ENCODE measurements at places on chromosomes 1 and 21. TPM values are rescaled to one million over a fixed set of nuclear protein-coding genes. Genes with fewer than 3 reads are reported as not detected.
A peak's percentile ranks its signal among the peaks of the same experiment; 100 is the strongest.

SDC3 gene
- total RNA-seq, result 0.24 TPM

ETV3L gene
- 0.96 TPM for total RNA-seq

- no peak overlapping the region for H3K4me3 ChIP-seq
- no peaks in the 10 kb centered on the region for H3K4me1 ChIP-seq
- H3K27ac ChIP-seq, result no peak overlapping the region
- no peaks in the 10 kb centered on the region for H3K27me3 ChIP-seq
- no peaks in the 10 kb centered on the region for H3K36me3 ChIP-seq
Observed at GRCh38 chr1:183724350-183725042, 71.4 kb upstream of the APOBEC4 start.

- H3K4me3 ChIP-seq, result no peak overlapping the region
- H3K27ac ChIP-seq, result peak overlapping the region; percentile 79
- no peaks in the 10 kb centered on the region for H3K27me3 ChIP-seq
- peaks cover 4% of the 10 kb centered on the region for H3K36me3 ChIP-seq
- no peak for DNase-seq
Observed at GRCh38 chr1:38029081-38029681, 16.6 kb downstream of the UTP11 start.

PTGS2 gene
- total RNA-seq, result not detected

DNA sequence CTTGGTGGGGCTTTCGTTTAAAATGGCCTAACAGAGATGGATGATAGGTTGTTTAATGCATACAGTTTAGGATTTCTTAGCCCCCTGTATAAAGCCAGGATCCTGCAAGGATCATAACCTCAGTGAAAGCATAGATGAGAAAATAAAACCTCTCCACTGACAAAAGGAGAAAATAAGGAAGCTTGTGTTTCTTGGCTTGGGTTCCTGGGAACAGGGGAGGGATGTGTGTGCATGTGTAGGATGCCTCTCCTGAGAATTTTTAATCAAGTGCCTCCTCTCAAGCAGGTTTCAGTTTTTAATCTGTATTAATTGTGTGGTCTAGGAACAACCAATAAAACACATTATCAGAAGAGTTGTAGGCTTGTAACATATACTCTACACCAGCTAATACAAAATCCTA lies 26.1 kb downstream of the PRKACB start:
- H3K27ac ChIP-seq, result no peak overlapping the region
- peaks cover 9% of the 10 kb centered on the region for H3K4me1 ChIP-seq
- no peak overlapping the region for H3K4me3 ChIP-seq
- no peak for DNase-seq
- H3K27me3 ChIP-seq, result no peaks in the 10 kb centered on the region

- no peak overlapping the region for H3K4me3 ChIP-seq
- no peaks in the 10 kb centered on the region for H3K4me1 ChIP-seq
- H3K36me3 ChIP-seq, result no peaks in the 10 kb centered on the region
- H3K27ac ChIP-seq, result no peak overlapping the region
- no peaks in the 10 kb centered on the region for H3K27me3 ChIP-seq
- DNase-seq, result no peak
Observed at GRCh38 chr1:239184561-239185244, 201.7 kb upstream of the CHRM3 start.

DNA sequence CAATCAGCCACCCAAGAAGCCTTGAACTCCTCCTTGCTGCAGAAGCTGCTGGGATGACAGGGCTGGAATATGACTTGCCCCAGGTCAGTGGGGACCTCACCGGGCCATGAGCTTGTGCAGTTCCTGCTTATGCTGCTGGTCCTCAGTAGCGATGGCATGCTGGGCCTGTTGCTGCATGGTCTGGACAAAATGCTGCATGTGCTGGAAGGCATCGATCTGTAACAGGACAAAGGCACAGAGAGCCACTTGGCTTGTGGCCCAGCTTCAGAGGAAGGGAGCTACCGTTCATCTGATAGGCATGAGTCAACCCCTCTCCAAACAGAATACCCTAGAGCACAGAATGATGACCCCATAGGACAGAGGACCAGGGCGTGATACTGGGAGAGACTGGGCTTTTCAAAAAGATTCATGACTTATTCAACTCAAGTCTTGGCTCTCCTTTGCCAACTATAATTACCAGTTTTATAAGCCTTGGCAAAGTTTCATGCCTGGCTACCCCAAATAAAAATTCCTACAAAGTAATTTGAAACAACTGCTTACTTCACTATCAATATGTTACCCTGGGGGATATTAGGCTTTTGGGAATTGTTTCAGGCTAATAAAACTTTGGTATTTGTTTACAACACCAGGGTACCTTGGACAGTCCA lies 34.7 kb upstream of the EXOSC10 start:
- H3K27ac ChIP-seq, result no peak overlapping the region
- H3K27me3 ChIP-seq, result no peaks in the 10 kb centered on the region
- no peak for DNase-seq

DNA sequence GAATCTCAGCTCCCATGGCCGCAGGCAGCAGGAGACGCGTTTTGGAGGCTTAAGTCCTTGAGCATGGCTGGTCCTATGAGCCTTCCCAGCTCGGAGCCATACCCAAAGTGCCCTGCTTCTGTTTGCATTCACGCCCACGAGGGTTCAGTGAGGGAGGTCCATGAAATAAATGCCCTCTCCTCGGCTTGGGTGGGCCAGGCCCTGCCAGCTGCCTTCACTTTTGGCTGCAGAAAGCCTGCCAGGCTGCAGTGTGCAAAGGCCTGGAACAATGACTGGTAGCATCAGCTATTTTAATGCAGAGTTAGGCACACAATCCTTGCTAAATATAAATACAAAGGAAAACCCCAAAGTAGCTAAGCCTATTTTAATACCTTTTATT lies 49.4 kb downstream of the H3-3A start:
- H3K4me1 ChIP-seq, result peaks cover 23% of the 10 kb centered on the region
- H3K36me3 ChIP-seq, result no peaks in the 10 kb centered on the region
- no peak for DNase-seq
- no peak overlapping the region for H3K27ac ChIP-seq

- H3K27ac ChIP-seq, result no peak overlapping the region
- no peaks in the 10 kb centered on the region for H3K4me1 ChIP-seq
- H3K36me3 ChIP-seq, result no peaks in the 10 kb centered on the region
- no peak overlapping the region for H3K4me3 ChIP-seq
- DNase-seq, result no peak
- peaks cover 9% of the 10 kb centered on the region for H3K27me3 ChIP-seq
Observed at GRCh38 chr1:158005224-158005623, 11.8 kb downstream of the KIRREL1 start.

- H3K4me1 ChIP-seq, result no peaks in the 10 kb centered on the region
- H3K4me3 ChIP-seq, result no peak overlapping the region
- H3K27ac ChIP-seq, result no peak overlapping the region
- no peak for DNase-seq
- no peaks in the 10 kb centered on the region for H3K36me3 ChIP-seq
Observed at GRCh38 chr1:2934156-2934540, 87.1 kb upstream of the ACTRT2 start.

ADORA3 gene
- total RNA-seq, result not detected

DNA sequence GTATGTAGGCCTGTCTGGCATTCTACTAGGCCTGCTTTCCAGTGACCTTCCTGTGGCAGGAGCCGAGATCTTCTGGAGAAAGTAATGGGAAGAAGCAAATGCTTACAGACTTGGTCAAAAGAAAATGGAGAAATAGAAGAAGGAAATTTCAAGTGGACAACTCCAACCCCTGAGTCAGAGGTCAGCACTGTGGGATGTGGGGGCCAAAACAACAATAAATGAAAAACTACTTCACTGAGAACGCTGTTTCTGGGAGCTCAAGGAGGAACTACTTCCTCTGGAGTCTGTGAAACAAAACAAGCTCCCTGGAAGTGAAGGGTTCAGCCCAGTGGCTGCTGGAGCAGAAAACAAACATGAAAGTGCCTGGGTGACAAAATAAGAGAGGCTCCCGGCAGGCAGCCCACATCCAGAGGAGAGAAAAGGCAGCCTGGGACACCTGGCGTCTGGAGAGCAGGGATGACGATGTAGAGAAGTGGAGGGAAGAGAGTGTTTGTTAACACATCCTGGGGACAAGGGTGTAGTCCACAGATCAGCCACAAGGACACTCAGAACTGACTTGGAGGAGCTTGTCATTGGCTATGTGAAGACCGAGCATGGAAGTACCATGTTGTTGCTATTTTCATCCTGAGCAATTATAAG lies 355.2 kb downstream of the SMYD3 start:
- no peak for DNase-seq
- no peaks in the 10 kb centered on the region for H3K36me3 ChIP-seq
- no peaks in the 10 kb centered on the region for H3K4me1 ChIP-seq

- no peaks in the 10 kb centered on the region for H3K4me1 ChIP-seq
- no peak overlapping the region for H3K27ac ChIP-seq
- H3K36me3 ChIP-seq, result no peaks in the 10 kb centered on the region
Observed at GRCh38 chr1:59078070-59078800, 218.7 kb upstream of the FGGY start.

UTS2 gene
- total RNA-seq, result not detected

DNALI1 gene
- total RNA-seq, result not detected

All from GM12878 (cell line).